ENCODE measurements at places on chromosomes 4 and X.

DNA sequence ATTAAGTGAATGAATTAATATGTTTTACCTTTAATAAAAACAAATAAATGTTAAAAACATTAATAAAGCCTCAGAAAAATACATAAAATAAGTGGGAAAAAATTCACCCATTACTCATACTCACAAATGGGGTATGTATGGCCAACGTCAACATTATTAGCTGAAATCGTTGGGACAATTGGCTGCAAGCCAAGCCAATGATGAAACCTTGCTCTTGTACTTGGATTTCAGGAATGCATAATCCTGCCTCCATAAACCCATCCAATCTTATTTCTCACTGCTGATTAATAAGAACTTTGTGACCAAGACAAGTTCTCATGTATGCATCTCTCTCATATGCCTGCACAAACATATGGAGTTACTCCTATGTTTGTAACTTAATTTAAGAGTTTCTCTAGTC lies 35.3 kb upstream of the ADAMTS3 start:
- no peak for DNase-seq

GRCh38 chr4:138952411-138952810 lies 63.2 kb upstream of the NOCT start:
- DNase-seq, result peak; percentile 52

- DNase-seq, result no peak
Measured at GRCh38 chrX:23854122-23854521, 53.6 kb downstream of the APOO start.

GRCh38 chrX:80663331-80663730 lies 146.3 kb downstream of the BRWD3 start:
- DNase-seq, result no peak

DNA sequence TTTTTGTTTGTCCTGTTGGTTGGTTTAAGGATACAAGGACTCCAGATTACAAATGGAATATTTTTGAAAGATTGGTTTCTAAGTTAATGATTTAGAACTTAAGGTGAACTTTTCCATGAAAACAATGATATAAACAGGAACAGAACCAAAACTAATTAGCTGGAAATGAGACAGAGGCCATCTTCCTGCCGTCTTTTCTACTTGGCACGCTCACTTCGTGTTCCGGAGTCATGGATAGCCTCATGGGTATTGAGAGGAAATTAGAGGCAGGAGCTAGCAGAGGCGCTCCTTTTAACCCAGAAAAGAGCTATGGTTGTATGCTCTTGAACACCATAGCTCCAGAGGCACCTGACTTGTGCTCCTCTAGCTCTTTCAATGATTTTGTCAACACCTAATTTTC lies 2.4 kb downstream of the FAM241A start:
- no peak for DNase-seq

DNA sequence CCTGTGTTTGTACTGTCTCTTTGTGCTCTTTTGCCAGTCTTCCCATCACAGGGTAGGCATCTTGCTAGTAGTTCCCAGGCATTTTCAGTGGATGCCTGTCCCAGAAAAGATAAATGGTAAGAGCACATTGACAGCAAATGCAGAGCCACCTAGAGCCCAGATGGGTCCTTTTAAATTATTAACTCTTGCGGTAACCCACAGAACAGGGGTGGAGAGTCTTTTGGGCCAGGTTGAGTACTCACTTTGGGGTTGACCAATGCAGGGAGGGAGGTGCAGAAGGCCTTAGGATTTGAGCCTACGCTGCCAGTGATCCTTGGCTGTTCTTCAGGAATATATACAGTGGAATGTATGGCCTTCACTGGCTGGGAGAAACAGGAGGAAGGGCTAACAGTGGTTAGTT lies 173.8 kb downstream of the MSN start:
- no peak for DNase-seq

GRCh38 chrX:24202465-24203031 lies 53.0 kb downstream of the ZFX start:
- no peak for DNase-seq

GRCh38 chr4:17376205-17376604 lies 135.7 kb downstream of the QDPR start:
- DNase-seq, result no peak

DNA sequence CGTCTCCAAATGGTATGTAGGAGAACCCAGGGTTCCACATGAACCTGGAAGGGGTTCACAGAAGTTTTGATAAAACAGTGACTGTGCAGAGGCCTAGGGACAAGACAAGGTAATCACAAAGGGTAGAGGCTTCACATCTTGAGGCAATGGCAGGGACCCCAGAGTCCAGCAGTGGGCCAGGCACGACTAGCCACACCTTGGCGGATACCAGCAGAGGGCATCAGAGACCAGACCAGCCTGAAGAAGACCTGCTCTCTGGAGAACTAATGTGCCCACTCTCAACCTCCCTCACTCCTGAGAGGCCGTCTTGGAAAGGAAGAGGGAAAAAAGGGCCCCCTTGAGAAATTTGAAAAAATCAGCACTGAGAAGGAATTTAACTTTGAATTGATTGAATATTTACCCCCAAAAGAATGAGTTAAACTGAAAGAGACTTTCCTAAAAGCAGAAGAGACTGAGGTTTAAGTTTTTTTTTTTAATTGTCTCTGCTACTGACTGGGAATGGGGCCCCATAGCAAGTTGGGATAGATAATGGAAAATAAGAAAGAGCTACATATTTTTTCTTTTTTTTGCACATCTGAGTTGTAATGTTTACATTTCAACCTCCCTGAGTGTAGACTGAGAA lies 243.8 kb upstream of the JADE1 start:
- DNase-seq, result no peak

GRCh38 chr4:67051000-67051789 lies 494.1 kb downstream of the CENPC start:
- DNase-seq, result no peak

DNA sequence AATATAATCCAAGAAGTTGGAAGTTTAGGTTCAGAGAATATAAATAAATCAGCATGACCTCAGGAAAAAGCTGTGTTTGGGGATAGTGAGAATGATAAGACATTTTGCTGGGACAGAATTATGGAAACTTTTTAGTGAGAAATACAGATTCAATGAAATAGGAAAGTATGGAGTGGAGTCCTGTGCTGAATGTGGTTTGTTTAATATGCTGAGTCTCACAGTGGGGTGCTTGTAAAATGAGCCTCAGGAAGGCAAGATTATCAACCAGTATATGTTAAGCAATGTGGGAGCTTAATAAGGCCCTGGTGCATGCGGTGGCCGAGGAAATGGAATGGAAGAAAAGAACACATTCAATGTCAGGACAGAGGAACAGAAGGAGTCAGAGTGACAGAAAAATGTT lies 1554.7 kb upstream of the TENM3 start:
- no peak for DNase-seq

DNA sequence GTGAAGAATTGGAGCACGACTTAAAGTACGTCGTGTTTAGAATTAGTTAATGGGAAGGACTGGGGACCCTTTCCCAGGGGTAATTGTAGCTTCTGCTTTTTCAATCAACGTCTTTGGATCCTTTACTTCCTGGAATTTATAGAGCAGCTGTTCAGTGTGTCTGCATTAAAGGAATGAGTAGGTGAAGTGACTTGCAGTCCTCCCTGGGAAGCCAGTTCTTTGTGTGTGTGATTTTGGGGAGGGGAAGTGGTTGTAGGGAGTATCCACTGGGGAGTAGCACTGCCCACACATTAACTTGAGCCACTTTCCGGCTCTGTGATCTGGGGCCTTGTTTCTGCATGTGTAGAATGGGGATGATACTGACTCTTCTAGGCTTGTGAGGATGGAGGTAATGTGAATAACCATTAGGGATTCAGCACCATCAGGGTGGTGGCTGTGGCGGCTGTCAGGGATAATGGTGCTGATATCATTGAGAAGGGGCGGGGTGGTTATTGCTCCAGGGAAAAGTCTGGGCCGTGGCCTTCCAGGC lies 54.7 kb downstream of the TMEM131L start:
- DNase-seq, result no peak

DNA sequence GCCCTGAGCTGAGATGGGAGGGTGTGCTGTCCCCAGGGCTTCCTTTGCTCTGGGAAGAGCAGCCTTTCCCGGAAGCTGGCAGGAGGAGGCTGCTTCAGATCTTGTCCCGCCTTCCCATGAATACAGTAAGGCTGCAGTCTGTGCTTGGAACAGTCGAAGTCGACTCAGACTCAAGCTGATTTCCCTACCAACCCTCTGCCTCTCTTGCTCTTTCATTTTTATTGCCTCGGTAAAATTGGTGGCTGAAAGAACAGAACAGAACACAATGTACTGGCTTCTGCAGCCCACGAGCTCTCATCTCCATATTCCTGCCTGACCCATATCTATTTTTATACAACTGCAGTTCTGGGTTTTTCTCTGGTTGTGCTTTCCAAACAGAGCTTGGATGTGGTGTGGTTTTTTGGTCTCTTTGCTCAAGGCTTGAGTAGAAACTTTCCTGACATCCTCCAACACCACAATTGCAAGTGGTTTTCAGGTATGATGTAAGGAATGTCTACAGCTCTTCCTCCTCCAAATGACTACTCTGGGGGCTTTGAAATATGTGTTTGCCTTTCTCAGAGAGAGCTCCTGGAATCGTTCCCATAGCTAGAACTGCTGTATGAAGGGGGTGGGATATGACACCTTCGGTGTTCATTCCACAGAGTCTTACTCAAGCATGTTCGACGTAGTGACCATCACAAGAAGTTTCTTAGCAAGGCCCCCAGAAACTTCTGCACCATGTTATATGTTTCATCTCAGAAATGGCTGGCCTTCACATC lies 61.3 kb downstream of the ENPP6 start:
- DNase-seq, result peak; percentile 69

DNA sequence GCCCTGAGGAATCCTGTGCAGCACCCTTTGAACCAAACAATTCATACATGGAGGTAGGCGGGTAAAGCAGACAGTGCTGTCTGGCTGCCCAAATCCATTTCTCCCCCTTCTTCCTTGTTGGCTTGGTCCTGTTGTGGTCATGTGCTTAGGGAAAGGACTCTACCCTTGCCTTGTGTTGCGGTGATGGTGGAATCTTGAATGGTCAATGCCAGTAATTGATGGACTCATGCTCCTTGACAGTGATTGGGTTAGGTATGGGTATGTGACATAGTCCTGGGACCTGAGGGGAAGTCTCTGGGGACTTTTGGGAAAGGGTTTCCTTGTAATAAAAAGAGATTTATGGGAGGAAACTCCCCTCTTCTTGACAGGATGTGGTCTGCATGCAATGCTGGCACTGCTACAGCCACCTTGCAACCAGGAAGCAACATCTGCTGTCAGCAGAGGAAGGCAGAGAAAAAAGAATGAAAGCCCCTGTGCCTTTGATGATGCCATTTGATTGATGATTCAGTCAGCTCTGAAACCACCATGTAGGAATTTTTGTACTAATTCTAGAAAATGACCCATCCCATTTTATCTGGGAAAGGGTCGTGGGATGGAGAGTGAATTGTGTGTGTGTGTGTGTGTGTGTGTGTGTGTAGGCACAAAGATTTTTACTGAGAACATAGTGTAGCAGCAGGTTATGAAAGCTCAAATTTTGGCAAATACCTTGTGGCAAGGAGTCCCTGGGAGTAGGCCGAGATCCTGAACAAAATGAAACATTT lies 30.0 kb upstream of the HUWE1 start:
- DNase-seq, result no peak

DNA sequence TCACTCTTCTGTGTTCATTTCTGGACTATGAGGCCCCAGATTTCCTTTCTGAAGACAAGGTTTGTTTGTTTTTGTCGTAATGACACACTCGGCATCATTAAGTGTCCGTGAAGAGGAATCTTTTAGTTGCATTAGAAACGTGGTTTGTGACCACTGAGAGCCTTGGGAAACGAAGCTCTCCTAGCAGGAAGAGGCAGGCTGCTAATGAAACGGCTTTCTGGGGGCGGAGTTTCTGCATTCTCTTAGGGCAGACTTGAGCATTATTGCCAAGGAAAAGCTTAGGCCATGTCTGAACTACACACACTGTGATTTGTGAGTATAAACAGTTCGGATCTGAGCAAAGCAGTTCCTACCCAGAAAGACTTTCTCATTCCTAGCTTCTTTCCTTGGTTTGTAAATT lies 64.0 kb downstream of the SOX3 start:
- no peak for DNase-seq

DNA sequence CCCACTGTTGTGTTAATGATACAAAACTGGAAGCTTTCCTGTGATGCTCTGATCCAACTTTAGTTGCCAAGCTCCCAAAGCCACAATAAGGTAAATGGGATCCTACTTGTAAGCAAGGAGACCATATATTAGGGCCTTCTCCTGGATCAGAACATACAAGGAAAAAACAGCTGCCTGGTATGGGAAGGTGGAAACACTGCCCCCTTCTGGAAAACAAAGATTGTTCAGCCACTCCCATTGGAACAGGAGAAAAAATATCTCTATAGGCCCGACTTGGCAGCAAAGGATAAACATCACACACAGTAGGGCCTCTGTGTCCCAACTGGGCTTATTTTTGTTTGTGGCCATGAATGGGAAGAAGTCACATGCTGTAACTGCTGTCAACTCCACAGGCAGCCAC lies 166.5 kb downstream of the TBX22 start:
- DNase-seq, result no peak

- no peak for DNase-seq
Measured at GRCh38 chr4:87491436-87491835, 37.7 kb downstream of the SPARCL1 start.

DNA sequence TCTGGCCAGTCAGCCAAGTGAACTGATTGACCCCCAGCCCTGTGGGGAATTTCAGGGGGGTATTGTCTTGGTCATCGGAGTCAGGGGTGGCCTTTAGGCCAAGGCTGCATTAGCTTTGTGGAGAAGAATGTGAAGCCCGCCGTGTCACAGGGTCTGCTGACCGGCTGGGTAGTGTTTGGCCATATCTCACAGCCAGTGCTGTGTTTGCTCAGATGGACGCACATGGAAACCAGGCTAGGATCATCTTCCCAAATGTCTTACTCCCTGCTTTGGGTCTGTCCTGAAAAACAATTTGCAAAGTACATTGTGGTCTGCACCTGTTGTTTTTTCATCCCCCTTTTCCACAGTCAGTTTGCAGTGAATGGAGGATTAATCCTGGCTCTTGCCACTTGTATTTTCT lies 13.0 kb downstream of the TMEM164 start:
- no peak for DNase-seq

GRCh38 chr4:119653990-119654389 lies 25.4 kb upstream of the PDE5A start:
- no peak for DNase-seq

GRCh38 chrX:10169175-10169574 lies 12.4 kb downstream of the CLCN4 start:
- DNase-seq, result no peak

GRCh38 chr4:28421221-28421620 lies 1560.6 kb downstream of the STIM2 start:
- no peak for DNase-seq

DNA sequence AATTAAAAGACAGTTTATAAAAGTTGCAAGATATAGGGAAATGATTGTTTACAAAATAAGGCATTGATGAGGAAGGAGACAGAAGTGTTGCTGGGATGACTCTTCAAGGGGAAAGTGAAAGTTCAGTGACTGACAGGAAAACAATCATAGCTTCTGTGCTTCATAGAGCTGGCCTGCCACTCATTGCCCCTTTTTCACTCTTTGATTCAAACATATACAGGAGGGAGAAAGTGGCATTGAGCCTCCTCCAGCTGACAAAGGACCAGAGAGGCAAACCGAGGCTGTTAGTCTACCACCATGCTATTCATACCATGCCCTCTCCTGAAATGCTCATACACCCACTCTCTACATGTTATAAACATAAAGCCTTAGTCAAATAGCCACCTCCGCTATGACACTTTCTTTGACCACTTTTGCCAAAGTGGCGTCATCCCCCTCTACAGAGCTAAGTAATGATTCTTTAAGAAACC lies 79.2 kb upstream of the ATOH1 start:
- DNase-seq, result no peak

Measured in vagina (tissue), 2 donors.